Activated naive CD4-positive, alpha-beta T cell treated with anti-CD3 and anti-CD28 coated beads, Interleukin-2, amount 50 U/mL, for 72 hours (primary cell): ENCODE measurements at places on chromosomes 6 and 20. TPM values are rescaled to one million over a fixed set of nuclear protein-coding genes. Genes with fewer than 3 reads are reported as not detected.

- DNase-seq, result no peak
These were observed 91.3 kb upstream of the PRDM1 start for GRCh38 chr6:105994591-105995390.

DNA sequence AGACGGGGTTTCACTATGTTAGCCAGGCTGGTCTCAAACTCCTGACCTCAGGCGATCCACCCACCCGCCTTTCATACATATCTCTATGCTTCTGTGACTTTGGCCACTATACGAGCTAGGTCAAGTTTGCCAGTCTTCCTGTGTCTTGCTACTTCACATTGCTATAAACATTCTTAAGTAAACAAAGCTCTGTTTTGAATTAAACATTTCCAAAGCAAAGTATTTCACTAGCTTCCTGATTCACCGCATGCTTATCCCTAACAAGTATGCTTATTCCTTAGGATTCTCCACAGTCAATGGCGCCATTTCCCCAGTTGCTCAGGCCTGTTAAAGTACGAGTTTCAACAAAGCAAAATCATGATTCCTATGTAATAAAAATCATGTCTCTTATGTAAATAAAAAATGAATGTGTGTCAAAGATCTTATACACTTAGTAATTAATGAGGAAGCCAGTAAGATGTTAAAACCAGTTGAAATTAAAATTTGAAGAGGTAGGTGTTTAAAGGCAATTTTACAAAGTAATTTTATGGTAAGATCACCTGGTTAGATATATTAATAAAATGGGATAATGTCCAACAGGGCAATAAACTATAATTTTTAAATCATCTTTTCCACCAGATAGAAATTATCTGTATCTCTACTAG is 88.5 kb downstream of the PRKN start:
- no peak for DNase-seq

DNA sequence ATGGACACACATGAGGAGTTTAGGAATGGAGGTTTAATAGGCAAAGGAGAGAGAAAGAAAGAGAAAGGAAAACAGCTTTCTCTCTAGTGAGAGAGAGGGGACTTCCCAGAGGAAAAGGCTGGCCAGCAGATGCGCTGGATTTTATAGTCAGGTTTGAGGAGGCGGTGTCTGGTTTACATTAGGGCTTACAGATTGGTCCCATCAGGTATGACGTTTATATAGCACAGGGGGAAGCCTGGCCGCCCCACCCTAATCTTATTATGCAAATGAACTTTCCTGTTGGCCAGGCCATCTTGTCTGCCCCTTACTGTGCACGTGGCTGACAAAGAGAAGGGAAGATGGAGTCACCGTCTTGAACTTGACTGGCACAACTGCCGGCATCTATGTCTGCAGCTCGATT is 86.6 kb upstream of the QKI start:
- DNase-seq, result no peak

ENPP3 gene
- 1.4 TPM for total RNA-seq

SPTLC3 gene
- not detected for total RNA-seq

TMEM244 gene
- total RNA-seq, result not detected
